Astrocyte (in vitro differentiated cells and primary cell): ENCODE measurements at places on chromosomes 3 and 15. TPM values are rescaled to one million over a fixed set of nuclear protein-coding genes. Genes with fewer than 3 reads are reported as not detected.

Gene PPP1R14D
- total RNA-seq: not detected in 2 replicates

Gene CLSTN2
- total RNA-seq: 80.9 and 85.0 TPM in 2 replicates

Gene C3orf49
- not detected in 2 replicates for total RNA-seq

Gene PRTG
- total RNA-seq: 13.6 and 39.4 TPM in 2 replicates

Gene SLCO2A1
- 2.1 and 2.2 TPM in 2 replicates for total RNA-seq

Gene ZDHHC23
- total RNA-seq: 0.67 and 0.68 TPM in 2 replicates

Gene MYL3
- 0.43 and 0.89 TPM in 2 replicates for total RNA-seq

Gene CLDN11
- 0.22 and 0.70 TPM in 2 replicates for total RNA-seq

Gene TUSC7
- total RNA-seq: not detected in 2 replicates

Gene CCDC80
- 272 and 333 TPM in 2 replicates for total RNA-seq

Gene GOLGA6L7
- total RNA-seq: not detected in 2 replicates

Gene SNX1
- total RNA-seq: 87.7 and 89.3 TPM in 2 replicates

Gene CELF6
- total RNA-seq: 0.41 TPM in 1 of 2 replicates, not detected in the other

Gene ATG3
- 45.4 and 46.2 TPM in 2 replicates for total RNA-seq

Gene SAXO2
- 1.1 and 1.2 TPM in 2 replicates for total RNA-seq

Gene ITGA11
- total RNA-seq: 193 and 369 TPM in 2 replicates

Gene GMNC
- total RNA-seq: 0.62 and 0.75 TPM in 2 replicates

Gene BCL2A1
- total RNA-seq: not detected in 2 replicates
